ENCODE measurements at places on chromosomes 11 and 22. TPM values are rescaled to one million over a fixed set of nuclear protein-coding genes. Genes with fewer than 3 reads are reported as not detected.

DNA sequence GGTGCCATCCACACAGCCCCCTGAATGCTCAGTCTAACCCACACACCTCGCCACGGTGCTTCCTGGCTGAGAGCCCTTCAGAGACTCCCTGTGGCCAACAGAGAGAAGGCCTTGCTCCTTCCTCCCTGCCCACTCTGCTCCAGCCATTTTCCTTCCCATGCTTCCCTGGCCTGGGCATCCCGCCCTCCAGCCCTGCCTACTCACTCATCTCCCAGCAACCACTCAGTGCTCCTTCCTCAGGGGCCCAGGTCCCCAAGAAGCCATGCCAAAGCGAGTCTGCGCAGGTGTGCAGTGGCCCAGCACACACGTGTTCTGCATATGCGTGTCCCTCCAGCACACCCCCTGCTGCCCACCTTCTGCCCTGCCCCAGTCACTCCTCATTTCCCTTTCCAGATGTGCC is 56.4 kb downstream of the NECTIN1 start:
- no peak for DNase-seq

DNA sequence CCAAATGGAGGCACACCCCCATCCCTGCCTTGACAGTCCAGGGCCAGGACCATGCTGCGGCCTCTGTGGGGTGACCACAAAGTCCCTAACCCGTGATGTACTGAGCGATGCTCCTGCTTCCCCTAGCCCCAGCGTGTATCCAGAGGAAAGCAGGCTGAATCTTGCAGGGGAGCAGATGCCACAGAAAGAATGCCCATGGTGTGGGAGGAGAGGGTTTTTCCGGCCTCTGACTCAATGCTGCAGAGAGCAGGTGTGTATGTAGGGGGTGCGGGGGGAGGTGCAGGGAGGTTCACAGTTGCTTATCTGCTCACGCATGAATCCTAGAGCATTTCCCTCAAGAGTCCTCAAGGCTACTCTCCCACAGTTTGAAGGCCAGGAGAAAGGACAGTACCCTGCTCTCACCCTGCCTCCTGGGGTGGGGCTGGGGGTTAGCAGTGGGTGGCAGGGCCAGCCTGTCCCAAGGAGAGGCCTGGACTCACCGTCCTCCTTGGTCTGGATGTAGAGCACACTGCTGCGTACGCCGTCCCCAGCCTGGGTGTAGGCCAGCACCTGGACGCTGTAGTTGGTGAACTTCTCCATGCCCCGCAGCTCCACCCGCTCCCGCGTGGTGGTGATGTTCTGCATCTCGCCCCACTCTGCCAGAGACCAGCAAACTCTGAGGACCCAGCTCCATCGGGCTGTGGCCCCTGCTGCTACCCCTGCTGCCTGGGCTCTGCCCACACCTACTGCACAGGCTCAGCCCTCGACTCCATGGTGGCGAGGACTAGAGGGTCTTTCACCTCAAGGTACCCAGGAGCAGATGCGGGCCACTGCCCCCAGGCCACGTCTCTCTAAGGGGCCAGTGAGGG is 130.8 kb downstream of the CEP164 start:
- DNase-seq = no peak

- peak; percentile 26 for DNase-seq
Measured at GRCh38 chr11:116837231-116838091, at the start of gene APOA1. Gene APOA1, minus strand, starts transcription at chr11:116837622. Its CDS starts 235 bp downstream, at chr11:116837387.

DNA sequence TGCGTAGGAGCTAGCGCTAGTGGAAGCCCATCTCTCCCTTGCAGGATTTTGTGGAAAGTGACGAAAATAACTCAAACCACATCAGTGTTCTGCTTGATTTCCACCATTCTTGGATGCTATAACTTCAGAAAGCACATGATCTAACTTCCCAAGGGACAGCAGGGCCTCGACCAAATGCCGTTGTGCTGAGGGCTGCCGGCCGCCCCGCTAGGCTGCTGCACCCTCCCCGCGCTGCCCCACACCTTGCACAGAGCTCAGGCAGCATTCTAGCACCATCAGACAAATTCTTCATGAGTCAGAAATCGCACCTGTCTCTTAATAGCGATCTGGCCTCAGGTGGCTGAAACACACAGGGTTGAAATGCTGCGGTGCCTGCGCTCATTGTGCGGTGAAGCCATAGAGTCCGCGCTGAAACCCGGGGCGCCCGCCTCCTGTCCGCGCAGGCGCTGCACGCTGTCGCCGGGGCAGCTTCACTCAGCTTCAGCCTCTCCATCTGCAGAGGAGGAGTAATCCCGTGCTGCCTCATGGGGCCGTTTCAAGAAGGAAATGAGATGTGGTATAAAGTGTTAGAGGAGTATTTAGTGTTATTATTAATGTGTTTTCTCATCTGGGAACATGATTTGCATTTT is 59.2 kb upstream of the B3GAT1 start:
- no peak for DNase-seq

DNA sequence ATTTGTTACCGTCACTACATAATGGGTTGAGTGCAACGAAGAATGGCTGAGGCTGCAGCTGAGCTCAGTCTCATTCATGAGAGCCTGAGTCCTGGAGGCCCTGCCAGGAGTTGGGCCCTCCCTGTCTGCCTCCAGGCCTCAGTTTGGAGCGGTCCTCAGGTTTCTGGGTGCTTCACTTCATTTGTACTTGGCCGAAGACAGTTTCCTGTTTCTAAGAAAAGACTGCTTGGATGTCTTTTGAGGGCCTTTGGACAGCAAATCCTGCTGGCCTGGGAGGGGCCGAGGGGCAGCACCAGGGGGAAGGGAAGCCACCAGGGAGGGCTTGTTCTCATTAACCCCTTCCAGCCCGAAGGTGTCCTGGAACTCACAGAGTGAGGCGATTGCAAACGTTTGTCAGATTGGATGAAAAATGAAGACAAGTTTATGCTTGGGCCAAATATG is 163.1 kb downstream of the ETS1 start:
- DNase-seq = no peak

DNA sequence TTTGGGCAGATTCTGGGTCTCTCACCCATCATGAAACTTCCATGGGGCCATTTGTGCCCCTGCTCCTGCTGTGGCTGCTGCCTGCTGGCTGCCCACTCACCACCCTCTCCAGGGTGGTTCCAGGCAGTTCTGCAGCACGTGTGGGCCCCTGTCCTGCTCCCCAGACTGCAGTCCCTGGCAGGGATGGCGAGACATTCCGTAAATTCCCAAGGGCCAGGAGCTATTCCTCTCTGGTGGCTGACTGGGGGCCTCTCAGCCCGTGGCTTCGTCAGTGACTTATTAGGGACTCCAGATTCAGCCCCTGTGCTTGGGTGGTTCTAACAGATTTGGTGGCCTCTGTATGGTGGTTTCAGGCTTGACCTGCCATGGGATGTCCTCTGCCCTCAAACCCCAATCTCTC is 3.9 kb upstream of the SLC22A8 start:
- DNase-seq = no peak

DNA sequence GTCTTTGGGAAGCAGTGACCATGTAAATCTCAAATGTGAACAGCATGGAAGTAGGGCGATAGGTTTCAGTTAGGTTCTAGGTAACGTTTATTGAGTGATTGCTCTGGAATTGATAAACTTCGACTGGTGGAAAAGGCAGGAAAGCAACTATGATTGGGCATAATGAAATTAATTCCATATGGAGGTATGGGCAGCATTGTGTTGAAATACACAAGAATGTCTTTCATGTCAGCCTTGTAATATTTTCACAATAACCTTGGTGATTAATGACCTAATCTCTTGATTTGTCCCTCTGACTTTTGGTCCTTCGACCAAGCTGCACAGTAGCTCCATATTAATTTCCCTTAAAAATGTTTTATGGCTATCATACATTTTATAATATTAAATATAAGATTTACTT is 2.8 kb downstream of the CEP57 start:
- no peak for DNase-seq

DNA sequence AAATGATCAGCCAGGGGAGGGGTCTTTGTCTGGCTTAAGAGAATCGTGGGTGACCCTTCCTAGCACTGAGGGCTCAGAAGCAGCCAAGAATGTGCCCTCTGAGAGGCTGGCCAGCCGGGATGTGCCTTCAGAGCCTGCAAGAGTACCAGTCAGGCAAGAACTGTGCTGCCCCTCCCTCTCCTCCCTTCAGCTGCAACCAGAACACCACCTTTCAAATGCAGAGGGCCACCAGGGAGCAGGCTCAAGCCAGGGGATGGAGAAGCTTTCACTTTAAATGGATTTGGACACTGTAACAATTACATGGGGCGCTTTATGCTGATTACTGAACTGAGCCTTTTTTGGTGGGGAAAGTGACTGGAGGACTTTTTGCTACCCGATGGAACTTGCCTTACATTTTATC is 44.9 kb upstream of the TENM4 start:
- no peak for DNase-seq

DNA sequence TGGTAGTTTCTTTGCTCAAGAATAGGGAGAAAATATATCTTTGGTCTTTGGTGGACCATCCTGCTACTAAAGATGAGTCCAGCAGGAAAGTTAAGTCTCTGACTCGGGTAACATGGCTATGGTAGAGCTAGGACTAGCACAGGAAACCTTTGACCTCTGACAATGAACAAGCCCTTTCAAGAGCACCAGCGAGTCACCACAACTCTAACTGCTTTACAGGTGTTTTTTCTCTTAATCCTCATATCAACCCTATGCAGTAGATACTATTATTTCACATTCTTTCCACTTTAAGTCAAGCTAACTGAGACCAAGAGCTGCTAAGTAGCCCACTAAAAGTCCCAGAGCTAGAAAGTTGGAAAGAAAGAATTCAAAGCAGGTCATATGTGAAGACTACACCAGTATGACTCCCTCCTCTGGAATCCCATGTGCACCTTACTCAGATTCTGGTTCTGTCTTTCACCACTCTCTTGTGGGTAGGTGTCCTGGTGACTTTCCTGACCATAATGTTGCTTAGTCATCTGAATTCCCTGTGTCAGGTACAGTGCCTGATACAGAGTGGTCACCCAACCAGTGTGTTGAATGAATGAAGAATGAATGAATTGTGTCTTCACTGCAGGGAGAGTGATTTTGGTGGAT is 53.8 kb upstream of the ME3 start:
- no peak for DNase-seq

- DNase-seq = no peak
Measured at GRCh38 chr11:117026593-117027330, 71.5 kb downstream of the SIK3 start.

GRCh38 chr11:94513091-94513490 is 830 bp downstream of the C11orf97 start:
- DNase-seq = no peak

DNA sequence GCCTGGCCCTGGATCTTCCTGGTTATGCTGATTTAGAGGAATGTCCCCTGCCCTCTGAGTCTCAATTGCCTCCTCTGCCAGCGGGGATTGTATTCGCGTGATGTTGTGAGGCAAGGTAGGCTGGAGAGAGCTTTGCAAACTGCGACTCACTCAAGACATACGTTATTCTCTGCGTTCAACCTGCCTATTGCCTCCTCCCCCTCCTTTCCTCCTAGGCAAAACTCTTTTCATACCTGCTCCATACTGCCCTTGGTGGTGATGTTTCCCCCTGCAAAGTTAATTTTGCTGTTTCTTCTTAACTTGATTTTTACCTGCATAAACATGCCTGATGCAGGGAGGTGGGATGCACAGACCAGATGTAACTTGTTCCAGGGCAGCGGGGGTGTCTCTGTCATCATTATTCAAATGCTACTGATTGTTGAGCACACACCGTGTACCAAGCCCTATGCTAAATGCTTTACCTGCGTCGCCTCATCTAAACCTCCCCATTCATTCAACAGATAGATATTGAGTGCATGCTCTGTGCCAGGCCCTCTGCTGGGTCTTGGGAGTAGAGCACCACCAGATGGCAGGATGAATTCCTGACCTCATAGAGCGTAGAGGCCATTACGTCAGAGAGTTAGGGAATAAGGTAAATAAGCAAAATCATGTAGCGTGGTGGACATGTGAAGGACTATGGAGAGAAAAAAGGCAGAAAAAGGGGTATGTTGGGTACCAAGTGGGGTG is 29.0 kb downstream of the SGSM1 start:
- DNase-seq = no peak

DNA sequence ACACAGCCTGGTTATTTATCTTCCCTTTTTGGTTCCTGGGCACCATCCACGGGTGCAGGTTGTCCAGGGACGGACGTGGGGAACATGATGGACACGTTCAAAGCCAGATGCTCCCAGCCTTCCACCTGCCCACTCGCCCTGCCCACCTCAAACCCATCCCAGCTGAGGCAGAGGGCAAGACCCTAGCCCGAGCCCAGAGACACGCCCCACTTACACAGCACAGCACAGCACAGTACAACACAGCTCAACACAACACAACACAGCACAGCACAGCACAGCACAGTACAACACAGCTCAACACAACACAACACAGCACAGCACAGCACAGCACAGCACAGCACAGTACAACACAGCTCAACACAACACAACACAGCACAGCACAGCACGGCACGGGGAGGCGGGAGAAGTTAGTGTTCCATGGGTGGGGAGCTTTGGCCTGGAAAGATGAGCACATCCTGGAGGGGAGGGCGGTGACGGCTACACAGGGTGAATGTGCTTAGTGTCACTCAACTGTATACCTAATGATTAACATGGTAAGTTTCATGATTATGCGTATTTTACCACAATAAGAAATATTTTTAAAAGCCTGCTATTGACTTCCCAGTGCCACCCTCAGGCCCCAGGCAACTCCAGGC is 1507.5 kb downstream of the BRD1 start:
- no peak for DNase-seq

DNA sequence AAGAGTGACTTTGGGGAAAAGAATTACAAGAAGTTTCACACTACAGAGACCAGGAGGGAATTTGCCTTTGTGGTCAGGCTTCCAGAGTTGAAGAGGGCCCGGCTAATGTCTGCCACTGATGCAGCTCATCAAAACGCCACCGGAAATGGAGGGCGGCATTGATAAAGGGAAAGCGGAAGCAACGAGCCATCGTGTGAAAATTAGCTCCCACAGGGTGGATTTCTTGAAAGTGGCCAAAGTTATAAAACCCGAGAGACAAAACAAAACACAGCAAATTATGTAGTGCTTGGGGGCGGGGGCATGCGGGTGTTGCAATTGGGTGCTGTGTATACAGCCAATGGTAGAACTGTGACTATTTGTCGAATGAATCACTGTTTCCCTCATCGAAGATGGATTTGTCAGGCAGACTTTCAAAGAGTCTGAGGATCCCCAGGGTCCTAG is 113.0 kb downstream of the ADAMTS15 start:
- no peak for DNase-seq

Gene AMOTL1
- total RNA-seq = 67.5 TPM

Gene APOBEC3B
- 14.5 TPM for total RNA-seq

Gene FAM76B
- 45.3 TPM for total RNA-seq

Gene OR52I1
- total RNA-seq = not detected

Gene TSSK2
- total RNA-seq = not detected

Gene DNAJB7
- not detected for total RNA-seq

Gene TBRG1
- total RNA-seq = 23.0 TPM

Gene OR4C16
- not detected for total RNA-seq

Data from neural crest cell (in vitro differentiated cells).